Stimulated activated CD8-positive, alpha-beta memory T cell treated with anti-CD3 and anti-CD28 coated beads, Interleukin-4, amount 100 ng/mL, for 24 hours (primary cell): ENCODE measurements at places on chromosomes 7 and 10.

GRCh38 chr7:151142686-151143040 is 24.8 kb downstream of the GBX1 start:
- DNase-seq, result no peak

- DNase-seq, result no peak
These were observed 82.8 kb upstream of the PPP2R2D start for GRCh38 chr10:131817866-131818509.

- no peak for DNase-seq
These were observed 21.8 kb downstream of the KCP start for GRCh38 chr7:128888756-128889095.

DNA sequence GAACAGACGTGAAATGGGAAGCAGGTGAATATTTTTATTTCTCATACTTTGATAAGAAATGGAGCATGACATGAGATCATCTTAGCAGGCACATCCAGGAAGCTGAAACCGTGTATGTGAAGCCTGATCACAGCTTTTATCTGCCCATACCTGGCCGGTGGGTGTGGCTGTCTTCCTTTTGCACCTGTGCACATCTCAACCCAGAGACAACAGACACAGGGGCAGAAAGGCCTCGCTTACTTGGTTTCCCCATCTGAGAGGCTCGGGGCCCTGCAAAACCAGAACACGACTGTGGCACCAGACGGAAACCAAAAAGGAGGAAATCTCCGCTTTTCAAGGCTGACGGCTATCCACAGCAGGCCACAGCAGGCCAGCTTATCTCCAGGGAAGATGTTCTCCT is 116.4 kb downstream of the TCERG1L start:
- DNase-seq, result no peak

DNA sequence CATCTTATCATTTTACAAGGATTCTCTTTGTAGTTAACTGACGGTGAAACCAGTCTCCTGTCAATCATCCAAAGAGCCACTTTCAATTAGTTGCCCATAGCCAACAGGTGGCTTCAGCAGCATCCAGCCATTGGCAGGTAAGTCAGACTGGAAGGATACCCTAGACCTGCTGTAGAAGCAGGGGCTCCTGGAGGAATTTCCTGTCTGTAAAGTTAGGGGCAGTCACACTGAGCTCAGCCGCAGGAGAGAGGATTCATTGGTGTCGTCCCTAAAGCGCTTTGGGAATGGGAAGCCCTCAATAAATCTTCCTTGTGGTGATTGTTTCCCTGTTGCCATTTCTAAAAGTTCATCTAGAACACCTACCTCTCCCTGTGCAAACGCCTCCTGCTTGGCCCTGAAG is 140.4 kb downstream of the CELF2 start:
- no peak for DNase-seq

DNA sequence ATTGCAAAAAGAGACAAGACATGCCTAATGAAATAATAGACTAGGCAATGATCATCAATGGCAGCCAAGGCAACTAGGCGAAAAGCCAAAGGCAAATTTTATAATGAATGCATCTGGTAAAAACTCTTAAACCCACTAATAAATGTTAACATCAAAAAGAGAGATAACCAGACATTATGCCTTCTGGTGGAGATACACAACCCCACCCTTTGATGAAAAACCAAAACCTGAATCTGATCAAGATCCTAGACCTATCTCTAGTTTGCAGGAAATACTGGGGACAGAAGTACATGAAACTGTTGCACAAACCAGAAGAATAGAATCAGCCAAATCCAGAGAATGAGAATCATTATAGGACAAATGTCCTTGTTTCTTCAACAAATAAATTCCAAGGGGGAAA is 22.0 kb upstream of the GSAP start:
- DNase-seq, result no peak

DNA sequence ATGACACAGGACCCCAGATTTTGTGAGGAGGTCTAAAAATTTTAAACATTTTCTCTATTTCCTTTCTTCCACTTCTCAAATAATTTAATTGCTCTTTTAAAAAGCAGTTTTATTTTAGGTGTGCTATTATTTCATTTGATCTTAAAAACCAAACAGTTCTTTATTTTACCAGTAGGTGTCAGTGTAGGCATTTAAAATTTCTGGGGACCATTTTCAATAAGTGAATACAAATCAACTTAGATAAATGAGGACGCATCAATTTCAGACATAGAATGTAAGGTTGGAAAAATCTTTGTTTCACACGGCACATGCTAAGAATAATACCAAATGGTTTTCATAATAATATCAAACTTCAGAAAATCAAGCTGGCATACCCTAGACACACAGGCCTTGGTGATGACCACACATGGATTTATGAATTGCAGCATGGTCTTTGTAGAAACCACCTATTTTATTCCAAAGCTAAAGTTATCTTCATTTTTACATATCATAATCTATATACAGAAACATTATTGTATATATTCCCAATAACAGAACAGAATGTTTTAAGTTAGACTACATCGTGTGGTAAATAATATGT is 127.6 kb upstream of the SLC26A5 start:
- DNase-seq, result no peak

- no peak for DNase-seq
These were observed 1.5 kb upstream of the ZNF775 start for GRCh38 chr7:150377635-150378034.

GRCh38 chr7:115933471-115933870 is 97.1 kb downstream of the TFEC start:
- no peak for DNase-seq

GRCh38 chr7:80098795-80099194 is 35.8 kb upstream of the GNAI1 start:
- no peak for DNase-seq

DNA sequence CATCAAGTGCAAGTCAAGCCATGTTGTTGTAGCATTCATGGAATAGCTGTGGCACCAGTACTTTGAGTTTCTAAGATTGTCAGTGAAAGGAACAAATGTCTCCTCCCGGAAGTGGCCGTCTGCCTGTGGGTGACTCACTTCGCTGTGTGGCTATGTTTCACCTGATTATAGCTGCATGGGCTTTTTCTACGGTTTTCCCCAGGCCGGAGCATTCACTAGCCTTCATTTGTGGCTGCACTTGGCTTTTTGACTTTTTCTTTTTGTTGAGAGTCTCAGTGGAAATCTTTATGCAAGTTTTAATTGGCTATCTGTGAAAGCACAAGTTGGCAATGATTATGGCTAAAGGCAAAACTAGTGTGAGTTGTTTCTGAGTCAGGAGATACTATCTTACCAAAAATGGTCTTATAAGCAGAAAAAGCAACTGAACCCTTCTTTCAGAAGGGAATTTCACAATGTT is 35.0 kb downstream of the SRI start:
- no peak for DNase-seq

DNA sequence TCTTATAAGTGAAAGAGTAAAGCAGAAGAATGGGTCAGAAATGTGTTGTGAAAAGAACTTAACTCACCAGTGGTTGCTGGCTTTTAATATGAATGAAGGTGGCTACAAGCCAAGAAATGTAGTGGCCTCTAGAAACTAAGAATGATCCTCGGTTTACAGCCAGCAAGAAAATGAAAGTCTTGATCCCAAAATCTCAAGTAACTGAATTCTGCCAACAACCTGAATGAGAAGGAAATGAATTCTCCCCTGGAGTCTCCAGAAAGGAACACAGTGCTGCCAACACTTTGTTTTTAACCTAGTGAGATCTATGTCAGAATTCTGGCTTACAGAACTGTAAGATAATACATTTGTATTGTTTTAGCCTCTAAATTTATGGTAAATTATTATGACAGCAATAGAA is 193.0 kb downstream of the FZD1 start:
- no peak for DNase-seq

DNA sequence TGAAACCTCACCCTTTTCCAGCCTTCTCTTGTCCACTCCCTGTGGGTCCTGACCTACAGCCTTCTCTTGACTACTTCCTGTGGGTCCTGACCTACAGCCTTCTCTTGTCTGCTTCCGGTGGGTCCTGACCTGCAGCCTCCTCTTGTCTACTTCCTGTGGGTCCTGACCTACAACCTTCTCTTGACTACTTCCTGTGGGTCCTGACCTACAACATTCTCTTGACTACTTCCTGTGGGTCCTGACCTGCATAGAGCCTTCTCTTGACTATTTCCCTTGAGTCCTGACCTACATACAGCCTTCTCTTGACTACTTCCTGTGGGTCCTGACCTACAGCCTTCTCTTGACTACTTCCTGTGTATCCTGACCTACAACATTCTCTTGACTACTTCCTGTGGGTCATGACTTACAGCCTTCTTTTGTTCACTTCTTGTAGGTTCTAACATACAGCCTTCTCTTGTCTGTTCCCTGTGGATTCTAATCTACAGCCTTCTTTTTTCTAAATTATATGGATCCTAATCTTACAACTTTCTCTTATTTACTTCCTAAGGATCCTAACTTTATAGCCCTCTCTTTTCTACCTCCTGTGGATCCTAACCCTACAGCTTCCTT is 36.5 kb downstream of the C10orf71 start:
- DNase-seq, result no peak

DNA sequence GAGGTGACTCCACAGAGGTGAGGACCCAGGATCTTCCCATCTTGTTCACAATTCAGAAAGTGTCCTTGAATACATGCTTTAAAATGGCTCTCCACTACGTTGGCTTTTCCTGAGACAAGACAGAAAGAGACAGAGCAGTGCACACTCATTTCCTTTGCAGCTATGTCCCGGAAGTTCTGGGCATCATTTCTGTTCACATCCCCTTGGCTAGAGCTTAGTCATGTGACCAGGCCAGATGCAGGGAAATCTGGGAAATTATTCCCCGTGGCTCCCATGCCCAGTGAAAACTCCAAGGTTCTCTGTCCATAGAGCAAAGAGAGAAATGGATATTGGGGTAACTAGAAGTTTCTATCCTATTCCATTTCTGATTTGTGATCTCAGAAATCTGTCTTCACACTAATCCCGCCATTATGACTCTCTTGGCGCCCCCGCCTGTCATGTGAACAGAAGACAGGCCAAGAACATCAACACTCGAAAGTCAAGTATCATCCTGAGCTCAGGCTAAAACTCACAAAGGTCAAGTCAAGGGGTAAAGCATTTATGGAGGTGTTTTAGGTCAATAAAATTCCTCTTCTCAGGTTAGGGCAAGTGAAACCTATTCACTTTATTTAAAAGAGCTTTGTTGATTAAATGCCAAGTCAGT is 251.4 kb upstream of the HABP2 start:
- DNase-seq, result no peak

GRCh38 chr7:156022483-156023459 is 210.5 kb upstream of the SHH start:
- DNase-seq, result no peak

DNA sequence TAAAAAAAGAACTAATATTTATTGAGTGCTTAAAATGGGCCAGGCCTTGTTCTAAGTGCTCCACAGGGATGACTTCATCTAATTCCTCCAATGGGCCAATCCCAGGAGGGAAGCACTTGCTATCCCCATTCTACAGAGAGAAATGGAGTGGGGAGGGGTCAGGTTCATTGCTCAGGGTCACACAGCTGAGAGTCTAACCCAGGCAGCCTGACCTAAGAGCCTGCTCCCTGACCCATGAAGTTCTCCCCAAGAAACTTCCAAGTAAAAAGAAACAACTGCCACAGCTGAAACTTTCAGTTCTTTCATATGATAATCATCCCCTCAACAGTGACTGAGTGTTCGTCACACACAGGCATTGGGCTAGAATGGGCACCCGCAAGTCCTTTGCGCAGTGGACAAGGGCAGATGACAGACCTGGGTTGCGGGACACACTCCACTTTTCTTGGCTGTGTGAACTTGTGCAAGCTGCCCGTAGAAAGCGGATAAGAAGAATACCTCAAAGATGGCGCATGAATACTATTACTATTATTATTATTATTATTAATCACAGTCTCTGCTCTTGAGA is 39.7 kb downstream of the BEND7 start:
- DNase-seq, result no peak

GRCh38 chr7:101120315-101120714 is 6.6 kb upstream of the SERPINE1 start:
- no peak for DNase-seq

GRCh38 chr10:110153396-110153795 is 54.0 kb upstream of the MXI1 start:
- no peak for DNase-seq

DNA sequence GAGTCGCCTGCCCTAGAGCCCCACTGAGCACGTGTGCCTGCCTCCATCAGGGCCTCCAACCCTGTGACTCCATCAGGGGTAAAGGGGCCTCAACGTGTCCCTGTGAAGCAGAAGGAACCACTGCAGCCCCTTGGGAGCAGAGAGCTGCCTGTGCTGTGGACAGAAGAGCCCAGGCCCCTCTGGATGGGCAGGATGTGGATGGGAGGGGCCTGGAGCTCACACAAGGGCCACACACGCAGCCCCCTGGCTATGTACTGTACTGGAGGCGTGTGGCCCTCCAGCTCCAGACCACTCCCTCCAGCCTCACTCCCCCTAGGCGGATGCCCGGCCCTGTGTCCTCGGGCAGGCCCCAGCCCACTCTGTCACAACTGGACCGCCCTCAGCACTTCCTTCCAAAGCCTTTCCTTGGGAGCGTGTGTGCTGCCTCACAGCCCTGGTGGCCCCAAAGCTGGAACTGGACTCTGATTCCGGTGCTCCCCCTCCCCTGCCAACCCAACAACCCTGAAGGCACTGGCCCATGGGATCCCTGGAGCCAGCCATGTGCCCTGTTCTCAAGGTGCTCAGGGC is 238.0 kb downstream of the TCERG1L start:
- no peak for DNase-seq

DNA sequence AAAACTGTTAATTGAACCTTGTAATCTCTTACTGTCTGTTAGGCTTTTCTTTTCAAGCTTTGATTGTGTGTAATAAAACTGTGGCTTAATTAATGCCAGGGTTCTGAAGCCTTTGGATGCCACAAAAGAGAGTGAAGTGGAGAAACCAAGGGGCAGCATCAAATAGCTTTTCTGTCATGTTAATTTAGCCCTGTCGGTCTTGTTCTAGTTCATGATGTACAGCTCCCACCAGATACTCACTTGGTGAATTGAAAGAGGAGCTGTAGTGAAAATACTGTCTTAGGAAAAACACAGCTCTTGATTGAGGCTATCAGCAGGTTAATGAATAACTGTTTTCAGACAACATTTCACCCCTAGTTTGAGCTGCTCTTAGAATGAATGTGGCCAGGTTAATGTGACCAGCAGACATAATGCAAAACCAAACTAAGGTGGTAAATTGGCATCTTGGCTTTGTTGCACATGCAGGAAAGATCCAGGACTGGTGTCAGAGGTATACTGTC is 94.2 kb downstream of the POLL start:
- no peak for DNase-seq

DNA sequence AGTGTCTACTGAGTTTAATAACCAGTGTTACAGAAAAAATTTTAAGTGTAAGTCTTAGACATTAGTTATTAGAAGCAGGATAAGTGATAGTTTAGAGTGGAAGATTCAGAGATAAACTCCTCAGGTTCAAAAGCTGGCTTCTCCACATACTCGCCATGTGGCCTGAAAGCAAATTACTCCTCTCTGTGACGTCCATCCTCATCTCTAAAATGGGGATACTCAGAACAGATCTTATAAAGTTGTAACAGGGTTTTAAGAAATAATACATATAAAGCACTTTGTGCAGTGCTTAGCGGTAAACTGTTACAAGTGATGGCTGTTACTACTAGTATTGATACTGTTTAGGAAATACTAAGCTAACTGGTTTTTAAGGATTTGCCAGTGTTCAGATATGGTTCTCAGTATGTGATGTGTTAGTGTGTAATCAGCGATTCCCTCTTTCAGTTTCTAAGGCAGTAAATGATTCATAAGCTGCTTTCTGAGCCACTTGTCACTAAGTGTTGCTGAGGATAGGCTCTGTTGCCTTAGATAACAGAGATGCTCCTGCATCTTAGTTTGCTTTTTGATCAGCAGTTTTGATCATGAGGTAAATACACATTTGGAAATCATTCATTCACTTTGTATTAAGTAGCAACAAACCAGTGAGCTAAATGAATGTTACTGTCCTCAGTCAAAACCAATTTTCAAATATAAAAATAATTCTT is 58.7 kb downstream of the CYP51A1 start:
- no peak for DNase-seq
